ENCODE measurements at places on chromosomes 1 and 21. TPM values are rescaled to one million over a fixed set of nuclear protein-coding genes. Genes with fewer than 3 reads are reported as not detected.

The CDC20 gene
- total RNA-seq = 81.9 TPM

The MYOG gene
- total RNA-seq = not detected

The NR5A2 gene
- 0.10 TPM for total RNA-seq

The IFFO2 gene
- total RNA-seq = 15.5 TPM

The SYTL1 gene
- total RNA-seq = 0.37 TPM

The CLCA1 gene
- not detected for total RNA-seq

The LDLRAD1 gene
- not detected for total RNA-seq

The TMEM51 gene
- total RNA-seq = 6.4 TPM

The PAPPA2 gene
- total RNA-seq = 28.5 TPM

The MPZ gene
- 54.3 TPM for total RNA-seq

The WNT9A gene
- total RNA-seq = 0.06 TPM

The HTR6 gene
- total RNA-seq = 0.12 TPM

The AK2 gene
- 212 TPM for total RNA-seq

The NUP210L gene
- 0.02 TPM for total RNA-seq

The LCA5L gene
- total RNA-seq = 2.7 TPM

The SLC45A3 gene
- 2.1 TPM for total RNA-seq

The RPTN gene
- not detected for total RNA-seq

The LCE1D gene
- not detected for total RNA-seq

The AMIGO1 gene
- total RNA-seq = 1.2 TPM

The TBX15 gene
- total RNA-seq = not detected

The UBE2Q1 gene
- total RNA-seq = 54.4 TPM

The KRTAP19-1 gene
- not detected for total RNA-seq

The STYXL2 gene
- not detected for total RNA-seq

The GNG12 gene
- total RNA-seq = 267 TPM

The ST6GALNAC3 gene
- total RNA-seq = 0.87 TPM

The TNFRSF1B gene
- 2.0 TPM for total RNA-seq

The LENEP gene
- 0.84 TPM for total RNA-seq

The BCAN gene
- 0.07 TPM for total RNA-seq

The TMEM52 gene
- 2.8 TPM for total RNA-seq

The EPB41 gene
- total RNA-seq = 18.9 TPM

The TTC34 gene
- 0.20 TPM for total RNA-seq

The GSTM1 gene
- total RNA-seq = 67.1 TPM

The PTGER3 gene
- 0.09 TPM for total RNA-seq

The TIAM1 gene
- total RNA-seq = 2.7 TPM

The CD48 gene
- total RNA-seq = not detected

The ZBTB7B gene
- 68.3 TPM for total RNA-seq

The SLC5A3 gene
- total RNA-seq = 8.5 TPM

The SFPQ gene
- total RNA-seq = 253 TPM

The DNAJC28 gene
- total RNA-seq = 0.61 TPM

The EPHA2 gene
- total RNA-seq = 53.9 TPM

The PCP4L1 gene
- not detected for total RNA-seq

The LHX8 gene
- not detected for total RNA-seq

The ANGPTL1 gene
- 0.10 TPM for total RNA-seq

The SDF4 gene
- 81.0 TPM for total RNA-seq

The SLC35F3 gene
- total RNA-seq = 2.5 TPM

The CYP2J2 gene
- total RNA-seq = 0.25 TPM

The CFHR3 gene
- total RNA-seq = 5.0 TPM

The ATP1A2 gene
- total RNA-seq = 0.12 TPM

The FCAMR gene
- not detected for total RNA-seq

The CTSS gene
- total RNA-seq = 1.1 TPM

All from NCI-H460 (cell line).